ENCODE measurements at places on chromosomes 7 and 10.
A peak's percentile ranks its signal among the peaks of the same experiment; 100 is the strongest.

DNA sequence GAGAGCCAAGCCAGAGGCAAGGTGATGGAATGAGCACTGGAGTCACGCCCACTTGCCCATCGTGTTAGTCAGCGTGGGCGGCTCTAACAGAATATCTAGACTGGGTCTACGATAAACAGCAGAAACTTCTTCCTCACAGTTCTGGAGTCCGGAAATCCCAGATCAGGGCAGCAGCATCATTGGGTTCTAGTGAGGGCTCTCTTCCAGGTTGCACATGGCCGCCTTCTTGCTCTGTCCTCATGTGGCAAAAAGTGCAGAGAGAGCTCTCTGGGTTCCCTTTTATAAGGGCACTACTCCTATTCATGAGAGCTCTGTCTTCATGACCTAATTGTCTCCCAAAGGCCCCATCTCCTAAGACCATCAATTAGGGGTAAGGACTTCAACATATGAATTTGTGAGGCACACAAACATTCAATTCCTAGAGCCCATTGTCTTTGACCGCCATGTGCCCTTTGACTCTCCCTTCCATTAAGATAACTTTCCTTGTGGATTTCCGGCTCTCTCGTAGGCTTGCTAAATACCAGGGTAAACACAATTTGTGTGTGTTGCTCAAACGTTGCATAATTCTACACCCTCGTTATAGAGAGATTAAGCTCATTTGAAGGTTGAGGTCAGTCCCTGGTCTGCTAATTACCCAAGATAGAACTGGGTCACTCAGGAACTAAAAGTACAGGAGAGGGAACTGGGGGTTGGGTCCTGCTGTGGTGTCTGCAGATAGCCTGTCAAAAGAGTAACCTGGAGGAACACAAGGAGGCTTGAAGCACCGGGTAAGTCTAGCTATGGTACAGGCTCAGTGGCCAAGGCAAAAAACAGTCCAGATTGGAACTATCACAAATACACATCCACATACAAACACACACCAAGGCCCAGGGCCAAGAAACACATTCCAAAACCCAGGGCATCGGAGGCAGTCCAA is 28.7 kb upstream of the USP6NL start:
- no peak for DNase-seq

GRCh38 chr10:110638319-110638718 is 5.8 kb upstream of the RBM20 start:
- no peak for DNase-seq

- DNase-seq = no peak
Observed at GRCh38 chr7:51543801-51544553, 227.4 kb upstream of the COBL start.

GRCh38 chr10:4661511-4662255 is 164.3 kb upstream of the AKR1E2 start:
- DNase-seq = no peak

DNA sequence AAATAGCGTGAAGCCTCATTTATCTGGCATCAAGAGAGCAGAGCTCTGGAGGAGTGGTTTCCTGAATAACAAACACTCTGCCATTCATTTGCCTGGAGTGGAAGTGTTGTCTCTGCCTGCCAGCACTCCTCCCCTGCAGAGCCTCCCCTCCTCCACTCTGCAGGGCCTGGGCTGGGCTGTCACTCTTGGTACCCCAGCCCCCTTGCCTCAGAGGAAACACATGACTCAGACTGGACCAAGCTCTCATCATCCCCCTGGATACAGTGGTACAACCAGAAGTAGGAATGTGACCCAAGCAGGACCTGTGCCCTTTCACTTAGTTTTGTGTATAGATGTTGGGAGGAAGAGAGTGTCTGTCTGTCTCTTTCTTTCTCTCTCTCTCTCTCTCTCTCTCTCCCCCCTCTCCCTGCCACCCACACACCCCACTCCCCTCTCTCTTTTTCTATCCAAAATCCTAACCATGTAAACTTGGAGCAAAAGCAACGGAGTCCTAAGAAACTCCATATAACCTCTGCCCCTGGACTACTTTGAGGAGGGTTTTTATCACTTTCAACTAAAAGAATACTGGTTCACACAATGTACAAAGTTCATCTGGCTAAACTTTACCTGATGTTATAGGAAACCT is 43.9 kb downstream of the DOCK4 start:
- DNase-seq = no peak

- no peak for DNase-seq
Observed at GRCh38 chr7:154841731-154842331, 161.1 kb downstream of the PAXIP1 start.

DNA sequence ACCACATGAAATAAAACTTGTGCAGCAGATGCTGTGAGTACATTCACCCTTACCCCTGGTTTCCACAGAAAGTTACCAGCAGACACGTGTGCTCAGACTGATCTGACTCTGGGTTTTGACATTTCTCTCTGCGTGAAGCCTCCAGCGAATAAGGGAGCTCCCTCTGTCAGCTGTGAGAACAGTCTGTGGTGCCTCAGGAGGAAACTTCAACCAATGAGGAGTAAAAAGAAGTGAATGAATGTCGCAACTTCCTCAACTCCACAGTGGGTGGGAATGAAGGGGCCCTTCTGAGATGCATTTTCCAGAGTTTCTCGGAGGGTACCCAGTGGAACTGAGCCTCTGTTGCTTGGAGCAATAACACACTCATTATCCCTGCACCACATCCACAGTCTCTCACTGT is 743.4 kb downstream of the TNS3 start:
- no peak for DNase-seq

GRCh38 chr10:64097391-64098122 is 576.4 kb downstream of the REEP3 start:
- no peak for DNase-seq

DNA sequence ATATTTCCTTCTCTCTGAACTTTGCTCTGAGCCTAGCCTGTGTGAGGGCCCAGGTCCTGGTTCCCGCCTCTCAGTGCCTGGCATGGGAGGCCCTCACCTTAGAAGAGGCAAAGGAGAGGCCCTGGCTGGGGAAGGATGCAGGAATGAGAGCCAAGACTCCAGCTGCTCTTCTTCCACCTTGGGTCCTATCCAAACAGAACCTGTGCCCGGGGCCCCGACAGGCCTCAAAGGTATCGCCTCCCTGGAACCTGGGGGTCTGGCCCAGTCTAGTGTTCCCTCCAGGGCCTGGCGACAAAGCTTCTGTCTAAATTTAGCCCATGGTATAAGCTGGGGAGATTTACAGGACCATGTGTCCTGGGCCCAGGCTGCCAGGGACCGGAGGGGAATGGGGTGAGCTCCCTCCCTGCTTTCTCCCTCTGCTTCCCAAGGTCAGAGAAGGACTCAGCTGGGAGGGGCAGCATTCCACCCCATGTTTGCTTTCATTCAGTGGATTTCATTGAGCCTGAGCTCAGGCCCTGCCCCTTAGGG is 12.0 kb upstream of the CRHR2 start:
- no peak for DNase-seq

- no peak for DNase-seq
Observed at GRCh38 chr7:151951672-151952338, 4.4 kb upstream of the GALNTL5 start.

- DNase-seq = no peak
Observed at GRCh38 chr7:28126410-28127041, 54.1 kb downstream of the JAZF1 start.

DNA sequence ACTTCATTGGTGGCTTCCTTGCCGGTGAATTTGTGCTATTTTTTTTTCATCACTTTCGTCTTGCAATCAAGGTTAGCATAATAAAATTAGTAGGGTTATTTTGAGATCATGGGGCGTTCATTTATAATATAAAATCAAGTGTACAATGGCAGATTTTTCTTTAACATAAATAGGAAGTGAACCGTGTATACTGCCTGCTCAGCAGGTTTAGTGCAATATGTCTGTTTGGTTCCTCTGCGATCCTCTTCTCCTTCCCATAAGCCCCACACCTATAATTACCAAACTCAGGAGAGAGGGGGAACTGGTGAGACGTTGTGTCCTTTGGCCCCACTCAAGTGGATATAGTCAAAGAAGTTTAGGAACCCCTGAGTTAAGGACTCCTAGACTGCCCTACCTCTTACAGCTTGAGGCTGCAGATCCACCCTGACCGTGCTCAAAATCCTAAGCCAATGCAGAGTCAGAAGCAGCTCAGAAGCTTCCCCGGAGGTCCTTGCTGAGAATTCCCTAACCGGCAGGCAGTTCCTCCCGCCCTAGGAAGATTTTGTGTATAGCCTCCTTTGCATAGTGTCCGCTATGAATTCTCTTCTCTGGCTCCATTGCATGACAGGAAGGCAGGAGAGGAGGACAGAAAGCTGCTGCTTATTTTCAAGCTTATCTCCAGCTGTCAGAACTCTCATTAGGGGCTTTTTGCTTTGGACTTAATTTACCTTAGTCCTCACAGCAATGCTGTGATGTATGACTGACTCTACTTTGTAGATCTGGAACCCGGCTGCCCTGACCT is 41.5 kb downstream of the PYROXD2 start:
- DNase-seq = no peak

- no peak for DNase-seq
Observed at GRCh38 chr7:88091988-88092675, 127.7 kb downstream of the SRI start.

- DNase-seq = no peak
Observed at GRCh38 chr10:43939939-43940820, 291.5 kb upstream of the ZNF32 start.

- DNase-seq = no peak
Observed at GRCh38 chr7:115965796-115966475, 64.6 kb downstream of the TFEC start.

DNA sequence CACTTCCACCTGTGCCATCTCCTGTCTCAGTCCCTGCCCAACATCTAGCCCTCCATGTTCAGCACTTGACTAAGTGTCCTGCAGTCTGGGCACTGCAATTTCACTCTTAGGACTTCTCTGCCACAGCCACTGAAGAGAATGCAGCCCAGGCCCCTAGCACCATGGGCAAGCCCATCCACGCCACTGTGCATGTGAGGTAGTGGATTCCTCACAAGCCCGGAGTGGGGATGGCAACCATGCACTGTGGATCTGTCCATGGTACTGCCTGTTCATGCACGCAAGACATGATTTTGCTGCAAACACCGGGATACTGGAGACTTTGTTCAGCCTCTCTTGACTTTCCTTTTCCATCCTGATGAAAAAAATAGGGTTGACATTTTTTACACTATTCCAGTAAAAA is 12.3 kb downstream of the DDC start:
- no peak for DNase-seq

- DNase-seq = no peak
Observed at GRCh38 chr10:104707602-104708459, 66.7 kb downstream of the SORCS3 start.

- DNase-seq = peak; percentile 24
Observed at GRCh38 chr10:48658243-48658974, 26.3 kb upstream of the WDFY4 start.

- no peak for DNase-seq
Observed at GRCh38 chr10:73959484-73960243, 38.3 kb upstream of the VCL start.

DNA sequence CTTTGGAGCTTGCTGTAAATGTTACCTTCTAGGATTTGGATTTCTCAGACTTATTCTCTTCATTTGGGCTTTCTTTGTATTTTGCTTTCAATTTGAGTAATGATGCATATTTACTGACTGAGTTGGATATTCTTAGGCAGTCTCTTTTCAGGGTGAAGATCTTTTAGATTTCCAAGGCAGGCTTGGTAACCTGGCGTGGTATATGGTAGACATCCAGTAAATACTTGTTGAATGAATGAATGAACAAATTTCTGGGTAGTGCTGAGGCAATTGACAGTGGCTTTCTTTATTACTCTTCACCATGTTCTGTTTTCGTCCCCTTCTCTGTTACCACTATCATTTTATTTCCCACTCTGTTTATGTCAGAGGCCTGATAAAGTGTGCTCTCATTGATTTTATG is 27.1 kb downstream of the BBS9 start:
- no peak for DNase-seq

DNA sequence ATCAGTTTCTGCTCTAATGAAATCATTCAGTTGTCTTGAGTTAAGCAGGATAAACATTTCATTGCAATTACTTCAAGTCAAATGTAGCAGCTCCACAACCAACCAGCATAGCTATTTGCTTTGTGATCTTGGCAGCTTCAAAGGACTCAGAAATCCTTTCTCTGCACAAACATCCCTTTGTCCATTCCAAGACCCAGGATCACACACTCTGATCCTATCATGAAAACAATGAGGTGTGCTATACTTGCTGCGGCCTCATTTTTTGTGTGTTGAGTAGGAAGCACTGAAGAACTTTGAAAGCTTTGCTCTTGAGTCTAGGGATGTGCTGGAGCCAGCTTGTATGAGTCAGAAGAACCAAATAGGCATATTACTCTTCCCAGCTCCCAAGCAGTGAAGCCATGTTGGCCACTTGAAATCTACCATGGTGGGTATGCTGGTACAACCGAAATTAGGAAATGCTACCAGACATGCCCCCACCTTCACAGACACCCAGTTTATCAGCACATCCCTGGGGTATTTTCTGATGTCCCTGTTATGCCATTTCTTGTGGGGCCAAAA is 199.4 kb upstream of the PRSS58 start:
- DNase-seq = no peak

DNA sequence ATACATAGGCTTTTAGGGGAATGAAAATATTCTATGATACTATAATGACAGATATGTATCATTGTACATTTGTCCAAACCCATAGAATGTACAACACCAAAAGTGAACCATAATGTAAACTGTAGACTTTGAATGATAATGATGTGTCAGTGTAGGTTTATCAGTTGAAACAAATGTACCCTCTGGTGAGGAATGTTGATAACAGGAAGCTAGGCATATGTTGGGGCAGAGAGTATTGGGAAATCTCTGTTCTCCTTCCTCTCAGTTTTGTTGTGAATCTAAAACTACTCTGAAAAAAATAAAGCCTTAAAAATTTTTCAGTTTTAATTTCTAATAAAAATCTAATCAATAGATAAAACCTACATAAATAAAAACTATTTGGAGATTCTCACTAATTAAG is 36.9 kb downstream of the C1GALT1 start:
- no peak for DNase-seq

DNA sequence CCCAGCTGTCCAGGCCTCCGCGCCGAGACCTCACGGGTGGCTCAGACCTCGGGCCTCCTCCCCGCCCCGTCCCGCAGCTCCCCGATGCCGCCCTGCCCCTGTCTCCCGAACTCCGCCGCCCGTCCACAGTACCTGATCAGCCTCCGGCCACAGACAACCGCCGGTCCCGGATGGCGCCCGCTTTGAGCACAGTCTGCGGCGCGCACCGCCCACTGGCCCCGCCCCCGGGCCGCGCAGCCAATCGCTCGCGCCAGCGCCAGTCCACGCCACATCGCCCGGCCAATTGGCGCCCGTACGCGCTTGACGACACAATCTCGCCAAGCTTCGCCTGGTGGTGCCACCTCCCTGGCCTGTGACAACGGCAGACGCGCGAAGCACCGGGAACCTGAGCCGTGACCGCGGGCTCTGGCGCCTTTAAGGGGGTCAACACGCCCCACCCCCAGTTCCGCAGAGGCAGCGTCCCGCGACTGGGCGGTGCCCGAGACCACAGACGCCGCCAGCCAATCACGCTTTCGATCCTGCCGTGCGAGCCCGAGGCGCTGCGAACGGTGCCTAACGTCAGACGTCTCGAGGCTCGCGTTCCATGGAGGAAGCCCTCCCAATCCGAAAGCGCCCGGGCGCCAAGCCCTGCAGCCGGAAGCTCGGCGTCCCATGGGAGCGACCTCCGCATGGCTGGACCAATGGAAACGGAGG is at the start of gene IDI1:
Gene IDI1, minus strand, starts transcription at position 388 of the 693 bp plus-strand sequence. Its CDS starts 116 bp downstream, at position 272.
- peak; percentile 97 for DNase-seq

- no peak for DNase-seq
Observed at GRCh38 chr10:60271319-60272040, 118.2 kb downstream of the ANK3 start.
